Fibroblast of villous mesenchyme (primary cell): ENCODE measurements at places on chromosomes 11 and 22.
A peak's percentile ranks its signal among the peaks of the same experiment; 100 is the strongest.

DNA sequence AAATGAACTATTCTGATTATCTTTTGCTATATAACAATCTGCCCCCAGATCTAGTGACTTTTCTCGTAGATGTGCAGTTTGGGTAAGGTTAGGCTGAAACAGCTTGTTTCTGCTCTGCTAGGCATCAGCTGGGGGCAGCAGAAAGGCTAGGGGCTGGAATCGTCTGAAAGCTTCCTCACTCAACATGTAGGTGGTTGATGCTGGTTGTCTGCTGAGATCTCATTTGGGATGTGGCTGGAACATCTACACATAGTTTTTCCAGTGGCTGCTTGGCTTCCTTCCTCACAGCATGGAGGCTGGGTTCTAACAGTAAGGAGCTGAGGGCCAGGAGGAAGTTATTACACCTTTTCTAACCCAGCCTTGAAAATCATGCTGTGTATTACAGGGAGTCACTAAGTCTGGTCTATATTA is 30.2 kb downstream of the USP47 start:
- DNase-seq: no peak

DNA sequence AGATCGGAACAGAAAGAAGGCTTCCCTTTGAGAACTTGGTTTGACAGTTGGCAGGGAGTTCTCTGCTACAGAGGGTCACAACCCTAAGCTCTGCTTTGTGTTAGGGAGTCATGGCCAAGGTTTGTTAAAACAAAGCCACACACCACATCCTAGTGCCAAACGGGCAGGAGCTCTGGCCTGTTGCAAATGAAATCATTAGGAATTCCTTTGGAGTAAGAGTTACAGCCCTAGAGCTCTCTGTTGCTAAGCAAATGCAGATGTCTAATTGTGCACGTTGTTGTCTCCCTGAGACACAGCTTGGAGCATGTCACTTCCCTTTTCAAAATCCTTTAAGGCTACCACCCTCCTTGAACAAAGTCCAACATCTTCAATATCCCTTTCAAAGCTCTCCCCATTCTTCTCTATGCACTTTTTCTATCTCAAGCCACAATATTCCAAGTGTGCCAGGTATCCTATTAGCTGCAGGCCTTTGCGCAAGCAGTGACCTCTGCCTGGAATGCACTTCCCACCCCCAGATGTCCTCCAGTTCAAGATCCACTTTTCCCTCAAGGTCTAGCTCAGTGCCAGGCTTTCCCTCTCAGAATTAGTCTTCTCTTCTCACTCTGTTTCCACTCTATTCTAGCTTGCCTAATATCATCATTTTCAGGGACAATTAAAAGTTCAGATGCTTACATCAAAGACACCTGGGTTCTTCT is 253.7 kb upstream of the POU2AF2 start:
- DNase-seq: peak; percentile 58

DNA sequence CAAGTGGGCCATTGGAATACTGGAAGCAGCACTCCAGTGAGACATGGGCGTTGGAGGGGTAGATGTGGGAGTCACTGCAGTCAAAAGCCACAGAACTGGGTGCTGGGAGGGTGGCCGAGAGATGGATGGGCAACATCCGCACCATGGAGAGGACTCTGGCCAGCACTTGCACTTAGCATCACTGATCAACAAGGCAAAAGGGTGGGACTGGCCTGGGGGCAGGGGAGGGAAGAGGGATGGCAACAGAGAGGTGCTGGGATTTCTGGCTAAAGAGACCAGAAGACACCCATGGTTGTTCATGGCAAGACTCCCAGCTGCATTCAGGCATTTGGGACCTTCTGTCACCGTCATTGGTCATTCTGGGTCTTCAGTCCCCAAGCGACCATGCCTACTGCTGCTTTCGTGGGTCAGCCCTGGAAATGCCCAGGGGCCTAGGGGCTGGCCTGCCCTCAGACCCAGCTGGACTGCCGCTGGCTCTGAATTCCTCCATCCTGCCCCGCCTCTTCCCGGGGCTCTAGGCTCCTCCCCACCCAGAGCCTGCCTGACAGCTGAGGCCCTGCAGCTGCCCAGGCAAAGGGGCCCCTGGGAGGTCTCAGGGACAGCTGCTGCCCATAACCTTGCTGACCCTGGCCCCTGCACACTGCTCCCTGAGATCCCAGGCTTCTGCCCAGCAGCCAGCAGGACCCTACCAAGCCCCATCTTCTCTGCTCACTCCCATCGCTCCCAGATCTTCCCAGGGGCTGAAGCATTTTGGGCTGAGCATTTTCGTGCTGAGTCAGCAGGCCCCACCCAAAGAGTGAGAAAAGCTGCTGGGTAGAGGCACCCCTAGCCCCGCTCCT is 13.0 kb upstream of the CDC42EP2 start:
- DNase-seq: peak; percentile 92

DNA sequence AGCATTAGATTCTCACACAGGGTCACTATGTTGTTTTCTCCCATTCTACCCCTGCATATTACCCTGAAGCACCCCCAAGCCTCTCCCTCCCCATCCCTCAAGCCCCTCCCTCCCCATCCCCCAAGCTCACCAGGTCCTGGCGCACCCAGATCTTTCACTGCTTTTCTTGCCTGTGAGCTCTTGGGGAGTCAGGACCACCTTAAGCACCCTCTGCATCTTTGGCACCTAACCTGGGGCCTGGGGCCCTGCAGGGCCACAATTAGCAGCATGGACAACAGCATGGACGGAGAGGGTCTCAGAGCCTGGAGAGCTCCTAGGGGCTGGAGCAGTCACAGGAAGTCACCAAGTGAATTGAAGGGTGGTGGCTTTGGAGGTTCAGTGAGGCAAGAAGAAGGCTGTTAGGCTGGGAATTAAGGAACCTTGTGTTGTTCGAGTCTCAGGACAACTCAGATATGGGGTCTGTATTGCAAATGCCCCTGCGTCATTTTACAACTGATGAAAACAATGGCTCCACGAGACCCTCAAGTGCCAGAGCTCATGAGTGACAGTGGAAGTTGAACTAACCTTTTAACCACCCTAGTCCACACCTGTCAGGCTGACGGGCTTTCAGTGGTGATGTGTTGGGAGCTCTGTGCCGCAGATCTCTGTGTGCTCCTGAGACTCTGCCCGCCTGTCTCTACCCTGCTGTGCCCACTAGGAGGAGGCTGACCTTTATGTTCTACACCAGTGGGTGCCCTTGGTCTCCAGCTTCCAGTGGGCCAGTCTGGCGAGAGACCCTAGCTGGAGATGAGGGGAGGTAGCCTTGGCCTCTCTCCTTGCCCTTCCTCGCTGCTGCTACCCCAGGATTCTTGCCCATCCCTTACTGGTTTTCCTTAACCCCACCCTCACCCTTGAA is 111.3 kb upstream of the OR4B1 start:
- no peak for DNase-seq

GRCh38 chr11:1178906-1179305 is 21.2 kb downstream of the MUC5AC start:
- DNase-seq: no peak

DNA sequence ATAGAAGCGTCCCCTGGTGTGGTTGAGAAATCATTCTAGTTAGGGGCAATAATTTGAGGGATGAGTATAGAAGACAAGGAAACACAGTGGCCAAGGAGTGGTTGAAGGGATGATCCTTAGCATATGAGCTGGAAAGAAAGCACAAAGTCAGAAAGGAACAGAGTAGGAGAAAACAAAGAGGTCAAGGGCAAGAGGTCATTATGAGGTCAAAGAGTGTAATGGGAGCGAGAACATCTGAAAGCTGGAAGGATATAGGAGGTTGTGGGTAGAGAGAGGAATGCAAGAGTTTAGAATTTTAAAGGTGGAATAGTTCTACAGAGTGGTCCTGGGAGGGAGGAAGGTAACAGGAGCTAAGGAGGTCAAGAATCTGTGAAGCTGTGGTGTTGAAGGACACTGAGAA is 2.0 kb downstream of the DCHS1 start:
- DNase-seq: no peak

- no peak for DNase-seq
These were observed 47.8 kb downstream of the NTM start for GRCh38 chr11:131418189-131418588.

DNA sequence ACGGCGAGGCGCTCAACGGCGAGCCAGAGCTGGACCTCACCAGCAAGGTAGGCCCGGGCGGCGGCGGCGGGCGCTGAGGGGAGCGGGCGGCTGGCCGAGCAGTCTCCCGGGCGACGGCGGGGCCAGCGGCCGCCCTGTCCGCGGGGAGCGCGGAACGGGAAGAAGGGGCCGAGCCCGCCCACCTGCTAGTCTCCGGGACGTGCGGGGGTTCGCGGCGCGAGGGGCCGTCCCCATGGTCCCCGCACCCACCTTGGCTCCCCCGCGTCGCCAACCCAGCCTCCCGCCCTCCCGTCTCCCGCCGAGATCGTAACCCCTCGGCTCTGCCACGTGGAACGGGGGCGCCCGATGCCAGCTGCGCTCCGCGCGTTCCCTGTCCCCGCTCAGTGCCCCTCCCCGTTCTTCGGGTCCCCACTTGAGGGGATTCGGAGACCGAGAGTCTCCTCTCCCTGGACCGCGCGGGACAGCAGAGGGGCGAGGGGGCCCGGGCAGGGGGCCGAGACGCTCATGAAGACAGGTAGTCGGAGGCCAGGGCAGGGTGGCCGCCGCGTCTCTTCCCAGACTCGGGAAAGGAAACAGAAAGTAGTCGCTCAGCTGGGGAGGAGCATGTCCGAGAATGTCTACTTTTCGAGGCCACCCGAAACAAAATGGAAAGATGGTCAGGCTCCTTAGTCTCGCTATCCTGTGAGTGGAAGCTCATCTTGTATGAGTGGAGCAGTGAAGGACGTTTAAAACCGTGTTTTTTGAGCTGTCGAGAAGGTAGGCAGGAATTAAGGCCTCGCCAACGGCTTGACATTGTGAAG is 557 bp downstream of the GTPBP1 start:
- DNase-seq: peak; percentile 66

DNA sequence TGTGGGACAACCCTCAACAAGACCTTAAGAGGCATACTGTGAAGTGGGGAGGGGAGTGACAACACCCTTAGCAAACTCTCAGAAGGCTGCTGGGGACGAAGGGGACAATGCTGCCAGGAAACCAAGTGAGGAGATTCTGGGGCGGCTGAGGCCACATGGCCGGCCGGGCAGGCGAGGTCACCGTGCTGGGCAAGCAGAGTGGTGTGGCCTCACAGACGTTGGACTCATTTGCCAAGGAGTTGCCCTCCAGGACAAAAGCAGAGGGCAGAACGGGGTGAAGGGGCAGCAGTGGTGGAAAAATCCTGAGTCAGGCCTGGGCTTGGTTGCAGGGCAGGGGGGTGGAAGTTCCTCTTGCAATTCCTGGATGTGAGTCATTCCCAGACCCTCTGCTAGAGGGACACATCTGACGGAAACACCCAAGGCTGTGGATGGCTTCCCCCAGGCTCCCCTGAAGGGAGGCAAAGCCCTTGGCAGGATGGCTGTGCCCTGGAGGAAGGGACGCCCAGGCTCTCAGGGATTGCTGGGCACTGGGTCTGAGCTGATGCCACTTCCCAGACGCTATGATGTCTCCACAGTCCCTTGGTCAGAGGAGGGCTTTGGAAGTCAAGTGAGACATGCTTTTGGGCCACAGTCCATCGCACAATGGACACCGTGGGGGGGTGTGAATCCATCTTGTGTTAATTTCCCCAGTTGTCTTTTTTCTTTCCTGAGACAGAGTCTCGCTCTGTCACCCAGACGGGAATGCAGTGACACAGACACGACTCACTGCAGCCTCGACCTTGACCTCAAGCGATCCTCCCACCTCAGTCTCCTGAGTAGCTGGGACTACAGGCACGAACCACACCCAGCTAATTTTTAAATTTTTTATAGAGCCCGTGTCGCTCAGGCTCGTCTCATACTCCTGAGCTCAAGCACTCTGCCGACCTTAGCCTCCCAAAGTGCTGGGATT is 16.2 kb upstream of the SHANK3 start:
- peak; percentile 52 for DNase-seq

DNA sequence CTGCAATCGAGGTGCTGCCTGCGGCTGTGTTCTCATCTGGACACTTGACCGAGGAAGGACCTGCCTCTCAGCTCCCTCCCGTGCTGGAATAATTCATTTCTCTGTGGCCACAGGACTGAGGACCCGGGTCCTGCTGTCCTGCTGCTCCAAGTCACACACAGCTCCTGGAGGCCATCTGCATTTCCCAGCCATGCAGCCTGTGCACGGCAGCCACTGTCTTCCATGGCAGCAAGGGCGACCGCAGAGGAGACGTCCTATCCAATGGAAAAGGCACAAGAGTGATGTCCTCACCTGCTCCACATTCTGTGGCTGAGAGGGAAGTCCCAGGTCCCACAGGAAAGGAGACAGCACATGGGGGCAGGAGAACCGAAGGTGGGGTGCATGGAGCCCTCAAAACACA is 495.8 kb downstream of the BRD1 start:
- DNase-seq: no peak

GRCh38 chr11:114064216-114064615 is 4.7 kb downstream of the ZBTB16 start:
- DNase-seq: no peak

- peak; percentile 86 for DNase-seq
These were observed 16.7 kb upstream of the TXNRD2 start for GRCh38 chr22:19958083-19959042.

DNA sequence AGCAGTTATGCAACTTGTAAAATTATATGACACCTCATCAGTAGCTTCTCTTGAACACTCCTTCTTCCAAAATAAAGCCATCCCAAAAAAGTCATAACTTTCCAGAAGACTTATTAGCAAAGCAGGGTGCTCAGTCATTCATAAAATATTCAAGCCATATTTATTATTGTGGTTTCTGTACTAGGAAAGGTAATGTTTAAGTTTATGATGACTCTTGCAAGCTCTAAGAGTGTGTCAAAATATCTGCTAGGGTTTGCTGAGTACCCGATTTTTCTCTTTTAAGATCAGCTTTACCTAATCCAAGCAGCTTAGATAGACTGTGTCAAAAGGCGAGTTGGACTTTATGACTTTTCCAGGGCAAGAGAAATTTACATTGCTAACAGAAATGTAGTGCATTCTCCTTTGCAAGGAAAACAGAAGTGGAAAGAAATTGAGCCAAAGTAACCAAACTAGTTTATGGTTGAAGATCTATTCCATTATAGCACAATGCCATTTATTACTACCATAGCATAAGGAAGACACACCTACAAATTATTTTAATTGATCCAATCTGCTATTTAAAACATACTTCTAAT is 98.0 kb upstream of the SOX6 start:
- peak; percentile 35 for DNase-seq

- DNase-seq: peak; percentile 45
These were observed at the start of gene TSPO for GRCh38 chr22:43151251-43152002. TSS of gene TSPO (plus strand) at chr22:43151559. CDS start at chr22:43159239, 7,680 bp downstream.

- DNase-seq: no peak
These were observed 1.1 kb downstream of the SRSF8 start for GRCh38 chr11:95067841-95068219.

DNA sequence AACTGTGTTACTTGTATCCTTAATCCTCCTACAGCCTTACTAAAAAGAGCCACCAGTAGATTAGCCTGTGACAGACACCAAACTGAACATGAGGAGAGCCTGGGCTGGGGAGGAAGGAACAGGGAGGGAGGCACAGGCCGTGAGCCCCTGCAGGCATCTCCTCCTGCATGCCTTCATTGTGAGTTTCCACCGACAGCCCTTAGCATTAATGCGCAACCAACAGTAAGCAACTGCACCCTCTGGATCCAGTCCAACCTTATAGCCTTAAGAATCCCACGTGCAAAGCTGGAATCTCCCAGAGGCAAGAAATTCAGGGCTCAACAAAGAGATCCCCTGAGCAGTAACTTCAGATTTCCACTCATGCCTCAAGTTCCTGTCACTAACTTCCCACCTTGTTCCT is 84.6 kb downstream of the ETS1 start:
- peak; percentile 96 for DNase-seq
